Activated T-helper 17 cell treated with anti-CD3 and anti-CD28 coated beads, Interleukin-2, amount 50 U/mL, for 72 hours (primary cell): ENCODE measurements at places on chromosomes 6 and 20. TPM values are rescaled to one million over a fixed set of nuclear protein-coding genes. Genes with fewer than 3 reads are reported as not detected.

GRCh38 chr6:147382945-147383554, 125.4 kb upstream of the SAMD5 start:
- ATAC-seq = no peak

The EYS gene
- not detected for total RNA-seq

The ZBP1 gene
- total RNA-seq = 1.0 TPM

DNA sequence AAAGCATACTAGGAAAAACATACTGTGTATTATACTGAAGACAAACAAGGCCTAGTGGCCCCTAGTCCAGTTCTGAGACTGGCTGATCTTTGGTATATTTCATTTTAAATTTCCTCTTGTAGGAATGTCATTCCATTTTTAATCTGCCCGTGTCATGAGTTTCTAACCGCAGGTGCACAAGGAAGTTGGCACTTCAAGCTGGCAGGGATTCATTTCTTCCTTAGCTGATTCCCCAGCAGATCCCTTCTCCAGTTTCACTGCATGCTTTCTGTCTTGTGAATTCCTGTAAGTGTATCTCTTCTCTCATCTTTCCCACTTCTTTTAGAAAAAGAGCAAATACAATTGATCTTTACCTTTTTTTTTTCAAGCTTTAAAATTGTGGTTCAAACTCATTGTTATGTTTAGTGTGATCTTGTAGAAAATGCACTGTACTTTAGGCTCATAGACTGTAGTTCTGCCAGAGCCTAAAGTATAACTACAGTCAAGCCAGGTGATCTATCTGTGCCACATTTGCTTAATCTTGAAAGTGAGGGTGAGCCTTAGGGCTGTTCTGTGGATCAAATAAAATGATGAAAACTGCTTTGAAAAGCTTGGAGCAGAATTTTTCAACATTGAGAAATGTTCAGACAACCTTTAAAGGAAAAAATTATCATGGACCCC, 37.0 kb downstream of the RNF217 start:
- no peak for ATAC-seq

DNA sequence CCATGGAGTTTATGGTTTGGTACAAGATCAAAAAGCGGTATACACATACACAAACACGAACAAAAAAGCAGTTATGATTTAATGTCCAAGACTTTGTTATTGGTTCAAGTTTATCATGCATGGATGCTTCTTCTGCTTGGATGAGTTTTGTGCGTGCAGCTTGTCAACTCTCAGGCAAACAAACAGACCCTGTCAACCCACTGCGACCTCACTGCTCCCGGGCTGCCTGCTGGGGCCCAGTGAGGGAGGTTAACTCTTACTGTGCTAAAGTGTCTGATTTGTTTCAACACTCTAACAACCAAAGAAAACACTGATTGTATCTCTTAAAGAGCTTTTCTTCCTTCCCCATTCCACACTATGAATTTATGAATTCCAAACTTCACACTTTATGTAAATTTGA, 26.8 kb upstream of the DDR1 start:
- no peak for ATAC-seq

The CLVS2 gene
- not detected for total RNA-seq

DNA sequence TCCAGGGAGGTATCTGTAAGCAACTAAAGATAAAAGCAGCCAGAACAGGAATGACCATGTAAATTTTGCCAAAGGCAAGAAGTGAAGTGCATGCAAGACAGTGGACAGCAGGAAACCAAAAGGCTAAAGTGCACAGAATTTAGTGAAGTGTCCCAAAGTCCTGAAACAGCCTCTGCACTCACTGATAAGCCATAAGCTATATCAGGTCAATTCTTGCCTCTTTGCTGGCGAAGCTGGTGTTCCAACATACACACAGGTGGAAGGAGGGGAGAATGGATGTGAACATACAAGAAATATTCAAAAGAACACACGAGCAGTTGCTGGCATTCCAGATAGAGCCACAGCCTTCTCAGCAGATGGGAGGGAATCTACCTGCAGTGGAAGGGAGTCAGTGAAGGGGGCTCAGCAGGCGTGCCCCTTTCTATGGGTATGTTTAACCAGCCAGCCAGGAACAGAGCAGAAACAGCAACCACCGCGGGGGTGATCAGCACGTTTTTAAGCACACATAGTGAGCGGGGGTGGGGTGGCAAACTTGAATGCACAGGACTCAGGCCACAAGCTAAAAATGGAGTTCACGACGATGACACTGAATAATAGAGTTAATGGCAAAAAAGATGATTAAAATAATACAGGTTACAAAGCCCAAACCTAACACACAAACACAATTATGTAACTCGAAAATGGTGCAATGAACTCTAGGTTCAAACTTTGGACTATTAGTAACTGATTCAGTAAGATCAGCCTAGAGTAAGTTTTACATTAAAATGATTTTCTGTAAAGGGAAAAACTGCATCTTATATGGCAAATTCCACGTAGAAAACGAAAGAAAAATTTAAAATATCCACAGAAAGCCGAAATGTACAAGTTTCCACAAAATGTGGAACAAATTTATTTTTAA, 1.2 kb downstream of the ECI2 start:
- ATAC-seq = no peak

The RIPPLY2 gene
- total RNA-seq = not detected

The TGM3 gene
- total RNA-seq = not detected

The SLC32A1 gene
- total RNA-seq = 0.11 TPM

The MYBL2 gene
- 41.4 TPM for total RNA-seq

GRCh38 chr20:35451295-35451694, 4.1 kb upstream of the CEP250 start:
- no peak for ATAC-seq
